ENCODE measurements at places on chromosomes 2 and 18.

- DNase-seq: no peak
These were observed 5.4 kb upstream of the GPBAR1 start for GRCh38 chr2:218255446-218255845.

GRCh38 chr2:71166812-71167211, 36.4 kb downstream of the MPHOSPH10 start:
- no peak for DNase-seq

DNA sequence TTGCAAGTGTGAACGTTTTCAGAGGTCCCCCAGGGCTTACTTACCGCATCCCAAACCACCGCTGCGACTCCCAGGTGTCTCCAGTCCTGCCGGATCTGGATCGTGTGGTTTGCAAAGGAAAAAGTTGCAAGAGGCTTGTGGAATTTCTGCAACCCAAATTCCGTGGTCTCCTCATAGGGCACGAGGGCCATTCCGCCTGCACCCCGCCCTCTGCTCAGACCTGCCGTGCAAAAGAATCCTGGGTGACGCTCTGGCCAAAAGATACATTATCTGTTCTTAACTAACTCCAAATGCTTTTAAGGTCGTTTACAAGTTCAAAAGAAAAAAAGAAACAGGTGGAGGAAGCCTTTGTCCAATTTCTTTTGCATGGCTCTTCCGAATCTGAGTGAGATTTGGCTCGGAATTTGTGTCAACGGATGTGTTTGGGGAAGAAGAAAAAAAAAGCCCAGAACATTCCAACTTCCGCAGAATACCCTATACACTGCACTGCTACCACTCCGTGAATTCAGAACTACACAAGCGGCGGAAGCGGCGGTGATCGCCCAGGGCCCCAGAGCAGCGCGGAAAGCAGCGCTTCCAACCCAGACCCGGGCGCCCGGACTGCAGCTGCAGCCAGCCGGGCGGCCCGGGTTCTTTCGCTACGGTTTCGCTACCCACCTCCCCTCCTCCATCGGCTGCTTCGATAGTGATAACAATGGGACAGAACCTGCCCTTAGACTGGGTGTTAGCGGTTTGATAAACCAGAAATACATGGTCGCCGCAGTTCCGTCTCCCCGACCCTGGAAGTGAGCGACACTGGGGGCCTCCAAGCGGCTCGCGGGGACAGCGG, 795 bp downstream of the METTL21A start:
- DNase-seq: no peak

DNA sequence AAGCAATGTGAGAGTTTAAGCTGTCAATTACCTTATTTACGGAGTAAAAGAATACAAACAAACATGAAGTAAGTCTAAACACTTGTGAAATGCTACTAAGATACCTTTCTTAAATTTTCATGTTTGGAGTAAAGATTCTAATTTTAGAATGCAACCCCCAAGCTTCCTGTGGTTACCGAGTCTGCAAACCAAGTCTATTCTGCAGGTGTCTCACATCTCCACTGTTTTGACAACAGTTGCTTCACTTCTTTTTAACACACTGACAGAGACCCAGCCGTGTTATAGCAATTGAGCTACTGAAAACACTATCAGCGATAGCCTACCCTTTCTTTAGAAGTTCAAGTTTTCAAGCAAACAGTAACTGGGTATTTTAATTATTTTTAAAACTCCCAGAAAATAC, 608.3 kb downstream of the ERBB4 start:
- no peak for DNase-seq

DNA sequence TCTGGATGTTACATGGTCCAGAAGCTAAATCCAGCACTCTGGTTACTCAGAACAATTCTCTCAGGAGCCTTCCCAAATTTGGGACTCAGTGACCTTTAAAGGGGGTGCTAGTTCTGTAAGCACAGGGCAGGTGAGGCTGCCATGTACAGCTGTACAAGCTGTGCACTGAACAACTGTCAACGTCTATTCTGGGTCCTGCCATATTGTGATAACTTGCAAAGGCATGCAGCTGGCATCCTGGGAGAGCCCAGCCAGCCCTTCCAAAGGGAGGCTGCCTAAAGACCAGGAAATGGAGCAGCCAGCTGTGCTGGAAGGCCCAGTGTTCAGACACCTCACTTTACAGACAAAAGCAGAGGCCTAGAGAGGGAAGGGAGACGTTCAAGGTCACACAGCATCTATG, 204.8 kb downstream of the KLHL29 start:
- no peak for DNase-seq

DNA sequence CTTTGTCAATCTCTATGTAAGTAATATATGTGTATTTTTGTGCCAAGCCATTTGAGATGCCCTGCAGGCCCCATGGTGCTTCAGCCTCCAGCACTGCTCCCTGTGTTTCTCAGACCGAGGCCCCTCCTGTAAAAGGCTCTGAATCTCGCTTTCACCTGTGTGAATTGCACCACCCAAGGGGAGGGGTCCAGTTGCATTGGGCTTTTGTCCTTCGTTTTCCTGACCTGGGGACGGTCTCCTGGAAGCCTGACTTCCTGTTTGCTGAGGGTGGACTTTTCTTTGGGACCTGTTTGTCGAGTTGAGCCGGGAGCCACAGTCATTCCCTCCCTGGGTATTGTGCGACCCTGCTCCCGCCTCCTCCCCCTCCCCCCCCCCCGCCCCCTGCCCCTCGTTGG, 48.9 kb downstream of the AGAP1 start:
- no peak for DNase-seq

- DNase-seq: no peak
These were observed 3.7 kb upstream of the OTX1 start for GRCh38 chr2:63046961-63047320.

- DNase-seq: no peak
These were observed 66.6 kb downstream of the ZBTB7C start for GRCh38 chr18:48342581-48342980.

DNA sequence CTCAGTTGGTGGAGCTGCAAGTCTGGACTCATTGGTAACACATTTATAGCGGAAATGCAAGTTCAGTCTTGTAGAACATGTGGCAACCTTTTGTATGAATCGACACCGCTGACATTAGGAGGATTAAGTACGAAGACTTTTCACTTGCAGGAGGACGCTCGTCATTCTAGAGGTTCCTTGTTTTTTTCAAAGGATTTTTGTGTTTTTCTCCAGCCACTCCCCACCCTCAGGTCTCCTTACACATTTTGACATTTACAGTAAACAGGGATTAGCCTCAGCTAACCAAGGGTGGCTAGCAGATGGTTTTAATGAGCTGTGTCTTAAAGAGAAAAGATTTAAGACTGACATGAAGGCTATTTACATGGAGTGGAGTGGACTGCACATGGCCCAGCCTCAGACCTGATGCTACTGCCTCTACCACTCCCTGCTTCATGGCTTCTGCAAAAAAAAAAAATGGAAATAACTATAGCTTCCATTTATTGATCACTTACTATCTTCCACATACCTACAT, 173.8 kb downstream of the TRIB2 start:
- DNase-seq: no peak

DNA sequence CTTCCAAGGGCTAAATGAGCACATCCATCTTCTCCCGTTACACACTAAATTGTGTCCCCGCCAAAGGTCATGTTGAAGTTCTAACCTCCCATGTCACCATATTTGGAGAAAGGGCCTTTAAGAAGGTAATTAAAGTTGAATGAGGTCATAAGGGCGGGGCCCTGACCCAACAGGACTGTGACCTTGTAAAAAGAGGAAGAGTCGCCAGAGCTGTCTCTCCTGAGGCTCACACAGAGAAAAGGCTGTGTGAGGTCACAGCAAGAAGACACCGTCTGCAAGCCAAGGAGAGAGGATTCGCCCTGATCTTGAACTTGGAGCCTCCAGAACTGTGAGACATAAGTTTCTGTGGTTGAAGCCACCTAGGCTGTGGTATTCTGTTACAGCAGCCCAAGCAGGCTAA, 24.1 kb downstream of the TRABD2A start:
- no peak for DNase-seq

GRCh38 chr2:65357959-65358294, 74.5 kb downstream of the SPRED2 start:
- DNase-seq: no peak

GRCh38 chr18:36718705-36719328, 110.0 kb downstream of the TPGS2 start:
- no peak for DNase-seq

- DNase-seq: no peak
These were observed 59.0 kb downstream of the INPP5D start for GRCh38 chr2:233119123-233119522.

GRCh38 chr18:44568986-44569385, 111.7 kb upstream of the SETBP1 start:
- DNase-seq: no peak

DNA sequence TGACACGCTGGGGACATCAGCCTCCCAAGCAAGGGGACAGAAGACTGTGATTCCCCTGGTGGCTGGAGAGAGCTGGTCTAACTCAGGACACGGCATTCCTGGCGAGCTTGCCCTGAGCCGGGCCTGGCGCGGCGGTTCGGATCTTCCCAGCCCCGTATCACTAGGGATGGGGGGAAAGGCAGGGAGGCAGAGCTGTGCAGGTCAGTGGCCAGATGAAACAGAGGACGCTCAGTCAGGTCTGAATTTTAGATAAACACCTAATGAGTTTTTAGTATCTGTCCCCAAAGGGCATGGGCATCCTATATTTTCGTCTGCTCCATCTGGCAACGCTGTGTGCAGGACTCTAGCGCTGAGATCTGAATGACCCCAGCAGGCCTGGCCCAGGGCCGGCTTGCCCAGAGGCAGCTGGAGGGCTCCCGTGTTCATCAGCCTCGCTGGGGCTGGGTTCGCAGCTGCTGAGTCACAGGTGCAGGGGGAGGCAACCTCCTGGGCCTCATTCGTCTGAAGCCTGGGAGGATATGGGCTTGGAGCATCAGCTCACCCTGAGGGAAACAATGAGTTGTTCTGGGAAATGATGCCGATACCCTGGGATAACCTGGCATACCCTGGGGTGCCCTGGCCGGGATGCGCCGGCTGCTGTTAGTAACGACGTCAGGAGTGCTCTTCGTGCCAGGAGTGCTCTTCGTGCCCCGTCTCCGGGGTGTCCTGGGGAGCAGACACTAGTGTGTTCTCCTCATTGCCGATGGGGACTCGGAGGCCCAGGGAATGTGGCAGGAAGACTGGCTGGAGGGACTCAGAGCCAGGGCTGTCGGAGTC, 48.1 kb upstream of the HPCAL1 start:
- DNase-seq: no peak

- DNase-seq: peak; percentile 49
These were observed 72.5 kb upstream of the SMAD2 start for GRCh38 chr18:48002933-48003365.

Data from GOT3 (cell line).